ENCODE measurements at places on chromosomes 2 and 18.

DNA sequence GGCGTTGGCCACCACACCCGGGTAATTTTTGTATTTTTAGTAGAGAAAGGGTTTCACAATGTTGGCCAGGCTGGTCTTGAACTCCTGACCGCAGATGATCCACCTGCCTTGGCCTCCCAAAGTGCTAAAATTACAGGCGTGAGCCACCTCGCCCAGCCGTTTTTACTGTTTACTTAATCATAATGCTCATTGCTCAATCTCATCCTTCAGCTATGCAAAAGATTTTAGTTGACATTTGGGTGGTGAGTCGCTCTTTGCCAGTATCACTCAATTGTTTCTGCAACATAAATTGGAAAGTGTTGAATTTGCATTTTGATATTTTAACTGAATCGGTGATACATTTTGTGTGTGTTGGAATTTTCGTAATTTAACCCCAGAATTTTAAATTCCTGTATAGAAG lies 7.8 kb upstream of the ZNF532 start:
- DNase-seq: peak; percentile 66

DNA sequence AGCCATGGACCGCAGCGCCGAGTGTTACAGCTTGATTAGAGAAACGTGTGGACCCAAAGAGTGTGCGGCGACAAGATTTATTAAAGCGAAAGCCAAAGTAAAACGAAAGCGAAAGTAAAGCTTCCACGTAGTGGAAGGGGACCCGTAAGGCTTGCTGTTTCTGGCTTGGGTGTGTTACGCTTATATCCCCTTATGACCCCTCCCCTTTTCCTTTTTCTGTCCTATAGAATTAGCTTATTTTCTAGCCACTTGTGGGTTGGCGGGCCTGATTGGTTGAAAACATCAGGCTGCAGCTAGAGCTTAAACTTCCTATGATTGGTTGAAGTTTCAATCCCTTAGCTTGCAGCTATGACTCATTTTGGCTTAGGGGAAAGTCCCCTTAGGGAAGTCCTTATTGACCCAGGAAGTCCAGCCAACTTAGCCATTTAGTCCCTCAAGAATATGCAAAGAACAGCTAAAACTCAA lies 969.7 kb downstream of the DCDC2C start:
- no peak for DNase-seq

DNA sequence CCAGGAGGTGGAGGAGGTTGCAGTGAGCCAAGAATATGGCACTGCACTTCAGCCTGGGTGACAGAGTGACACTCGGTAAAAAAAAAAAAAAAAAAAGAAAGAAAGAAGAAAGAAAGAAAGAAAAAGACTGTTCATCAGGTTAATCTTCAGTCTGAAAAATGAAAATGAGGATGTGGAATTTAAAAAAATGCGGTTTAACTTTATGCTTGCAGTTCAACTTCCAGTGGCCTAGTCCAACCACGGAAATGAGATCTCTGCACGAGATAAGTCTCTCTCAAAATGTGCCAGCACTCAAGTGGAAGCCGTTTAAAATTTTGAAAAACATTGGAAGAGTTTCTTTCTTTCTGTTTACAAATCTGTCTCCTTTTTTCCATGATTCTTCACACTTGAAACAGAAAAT lies 112.1 kb downstream of the DOCK10 start:
- no peak for DNase-seq

DNA sequence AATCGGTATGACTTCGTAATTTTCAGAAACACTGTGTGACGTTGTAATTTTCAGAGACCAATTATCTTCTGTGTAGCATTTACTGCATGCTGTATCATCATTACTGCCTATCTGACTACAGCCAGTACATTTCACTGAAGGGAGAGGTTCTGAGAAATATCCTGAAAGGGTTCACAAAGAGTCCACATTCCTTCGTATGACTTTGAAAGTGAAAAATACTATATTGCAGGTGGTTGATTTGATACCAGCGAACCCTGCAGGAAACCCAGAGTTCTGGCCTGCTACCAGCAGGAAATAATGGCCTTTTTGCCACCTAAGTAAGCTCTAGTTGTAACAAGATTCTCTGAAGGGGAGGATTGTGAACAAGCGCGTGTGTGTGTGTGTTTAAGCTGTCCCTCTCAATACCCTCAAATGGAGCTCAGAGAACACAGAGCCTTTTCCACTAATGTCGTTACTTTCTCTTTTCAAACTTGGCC lies 155.5 kb downstream of the ARHGAP28 start:
- no peak for DNase-seq

- DNase-seq: no peak
Observed at GRCh38 chr2:160336105-160336504, 136.0 kb upstream of the ITGB6 start.

DNA sequence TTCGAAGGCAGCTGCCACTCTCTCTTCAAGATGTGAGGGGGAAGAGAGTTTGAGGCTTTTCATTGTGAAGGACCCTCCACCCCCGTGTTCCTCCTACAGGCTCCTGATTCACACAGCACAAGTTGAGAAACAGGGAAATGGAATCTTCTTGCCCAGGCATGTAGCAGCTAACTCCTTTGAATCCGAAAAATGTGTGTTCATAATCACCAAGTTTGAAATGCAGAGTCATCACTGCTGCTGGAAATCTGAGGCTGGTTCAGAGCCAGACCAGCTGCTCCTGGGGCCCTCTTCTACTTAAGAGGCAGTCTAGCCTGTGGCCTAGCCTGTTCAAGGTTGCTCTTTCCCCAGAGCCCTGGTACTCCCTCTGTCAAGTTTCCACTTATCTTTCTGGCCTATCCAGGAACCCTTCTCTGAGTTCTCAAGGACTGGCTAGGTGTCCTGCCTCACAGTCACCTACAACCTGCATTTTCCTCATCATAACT lies 166.4 kb downstream of the TMEM247 start:
- peak; percentile 80 for DNase-seq

- no peak for DNase-seq
Observed at GRCh38 chr18:67540559-67540958, 24.0 kb upstream of the DSEL start.

- peak; percentile 57 for DNase-seq
Observed at GRCh38 chr2:69652206-69652605, 8.7 kb upstream of the AAK1 start.

GRCh38 chr2:150388289-150388625 lies 99.2 kb downstream of the RND3 start:
- DNase-seq: no peak

GRCh38 chr2:60364491-60364890 lies 189.0 kb downstream of the BCL11A start:
- DNase-seq: no peak

GRCh38 chr2:165905854-165906253 lies 47.7 kb downstream of the TTC21B start:
- DNase-seq: no peak

GRCh38 chr18:23838801-23839366 lies 149.6 kb downstream of the LAMA3 start:
- DNase-seq: peak; percentile 68

DNA sequence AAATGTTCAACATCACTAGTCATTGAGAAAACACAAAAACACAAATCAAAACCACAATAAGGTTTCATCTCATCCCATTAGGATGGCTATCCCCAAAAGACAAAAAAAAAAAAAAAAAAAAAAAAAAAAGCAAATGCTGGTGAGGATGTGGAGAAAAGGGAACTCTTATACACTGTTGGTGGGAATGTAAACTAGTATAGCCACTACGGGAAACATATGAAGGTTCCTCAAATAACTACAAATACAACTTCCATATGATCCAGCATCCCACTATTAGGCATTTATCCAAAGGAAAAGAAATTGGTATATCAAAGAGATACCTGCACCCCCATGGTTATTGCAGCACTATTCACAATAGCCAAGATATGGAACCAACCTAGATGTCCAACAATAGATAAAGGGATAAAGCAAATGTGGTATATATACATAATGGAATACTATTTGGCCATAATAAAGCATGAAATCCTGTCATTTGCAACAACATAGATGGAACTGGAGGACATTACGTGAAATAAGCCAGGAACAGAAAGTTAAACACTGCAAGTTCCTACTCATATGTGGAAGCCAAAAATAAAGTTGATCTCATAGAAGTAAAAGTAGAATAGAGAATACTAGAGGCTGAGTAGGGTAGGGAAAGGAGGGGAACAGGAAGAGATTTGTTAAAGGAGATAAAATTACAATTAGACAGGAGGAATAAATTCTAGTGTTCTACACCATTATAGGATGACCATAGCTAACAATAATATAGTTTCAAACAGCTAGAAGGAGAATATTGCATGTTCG lies 8.4 kb downstream of the POLR1A start:
- no peak for DNase-seq

GRCh38 chr18:22311301-22311700 lies 106.4 kb downstream of the CTAGE1 start:
- no peak for DNase-seq

GRCh38 chr2:240925568-240926515 lies 19.7 kb downstream of the CROCC2 start:
- no peak for DNase-seq

- no peak for DNase-seq
Observed at GRCh38 chr2:239297142-239298004, 103.4 kb downstream of the HDAC4 start.

- no peak for DNase-seq
Observed at GRCh38 chr2:178359192-178359912, 91.6 kb downstream of the PRKRA start.

DNA sequence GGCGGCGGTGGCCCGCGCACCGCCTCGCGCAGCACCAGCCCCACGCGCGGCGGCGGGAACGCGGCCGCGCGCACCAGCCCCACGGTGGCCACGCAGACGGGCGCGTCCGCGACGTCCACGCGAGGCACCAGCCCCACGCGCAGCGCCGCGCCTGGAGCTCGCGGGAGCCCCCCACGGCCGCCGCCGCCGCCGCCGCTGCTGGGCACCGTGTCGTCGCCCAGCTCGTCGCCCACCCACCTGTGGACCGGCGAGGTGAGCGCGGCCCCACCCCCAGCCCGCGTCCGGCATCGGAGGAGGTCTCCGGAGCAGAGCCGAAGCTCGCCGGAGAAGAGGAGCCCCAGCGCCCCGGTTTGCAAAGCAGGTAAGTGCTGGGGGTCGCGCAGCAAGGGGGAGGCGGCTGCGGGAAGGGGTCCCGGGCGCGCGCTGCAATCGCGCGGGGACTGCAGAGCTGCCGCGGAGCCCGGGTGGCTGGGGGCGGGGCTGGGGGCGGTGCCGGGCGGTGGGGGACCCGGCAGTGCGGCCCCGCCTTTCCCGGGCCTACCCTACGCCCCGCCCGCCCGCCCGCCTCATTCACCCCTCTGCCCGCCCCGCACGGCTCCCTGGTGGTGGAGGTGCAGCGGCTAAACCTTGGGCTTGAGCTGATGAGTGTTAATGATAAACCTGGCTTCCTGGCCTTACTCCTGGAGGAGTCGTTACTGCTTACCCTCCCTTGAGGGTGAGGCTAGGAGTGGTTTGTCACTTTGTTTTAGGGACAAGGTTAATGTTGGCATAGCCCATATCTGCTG lies 851 bp downstream of the FAM117B start:
- DNase-seq: peak; percentile 92

GRCh38 chr2:269356-270030 lies 4.7 kb downstream of the ACP1 start:
- DNase-seq: no peak

DNA sequence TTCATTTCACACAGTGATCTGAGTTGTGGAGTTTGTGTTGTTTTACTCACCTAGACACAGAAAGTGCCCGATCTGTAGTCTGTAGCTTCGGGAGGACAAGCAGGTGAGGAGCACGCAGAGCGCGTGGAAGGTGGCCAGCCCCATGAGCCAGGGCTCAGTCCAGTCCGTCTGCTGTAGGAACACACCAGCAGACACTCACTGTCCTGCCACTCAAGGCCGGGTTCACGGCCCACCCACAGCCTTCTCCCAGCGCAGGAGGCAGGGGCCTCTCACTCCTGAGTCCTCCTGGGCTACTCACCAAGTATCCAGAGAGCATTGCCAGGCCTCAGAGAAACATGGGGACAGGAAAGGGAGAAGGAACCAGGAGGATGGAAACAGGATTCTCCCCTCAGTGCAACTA lies 1.7 kb downstream of the TMEM18 start:
- DNase-seq: no peak

GRCh38 chr2:47631792-47632398 lies 151.1 kb upstream of the MSH6 start:
- DNase-seq: peak; percentile 83

DNA sequence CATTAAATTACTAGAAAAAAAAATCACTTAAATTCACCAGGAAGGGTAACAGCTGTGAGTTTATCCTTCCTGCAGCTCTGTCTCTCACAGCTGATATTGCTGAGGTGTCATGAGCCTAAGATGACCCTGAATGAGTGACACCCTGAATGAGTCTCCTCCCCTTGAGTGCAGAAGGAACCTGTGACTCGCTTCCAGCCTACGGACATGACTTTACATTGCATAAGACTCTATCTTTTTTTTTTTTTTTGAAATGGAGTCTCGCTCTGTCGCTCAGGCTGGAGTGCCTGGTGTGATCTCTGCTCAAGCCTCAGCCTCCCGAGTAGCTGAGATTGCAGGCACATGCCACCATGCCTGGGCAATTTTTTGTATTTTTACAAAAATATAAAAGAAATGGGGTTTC lies 14.1 kb downstream of the MRO start:
- DNase-seq: no peak

DNA sequence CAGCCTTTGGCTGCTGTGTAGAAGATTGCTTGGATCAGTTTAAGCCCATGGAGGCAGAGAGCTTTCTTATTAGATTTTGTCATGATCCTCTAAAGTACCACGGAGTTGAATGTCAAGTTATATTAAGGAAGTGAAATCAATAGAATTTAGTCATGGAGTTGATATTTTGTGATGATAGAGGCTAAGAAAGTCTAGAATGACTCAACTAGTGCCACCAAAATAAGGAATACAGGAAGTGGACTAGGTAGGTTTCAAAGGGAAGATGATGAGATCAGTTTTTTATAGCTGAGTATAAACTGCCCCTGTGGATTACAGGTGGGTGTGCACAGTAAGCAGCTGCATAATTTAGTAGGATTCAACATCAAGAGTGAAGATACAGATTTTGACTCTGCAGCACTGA lies 25.2 kb downstream of the FBXO36 start:
- no peak for DNase-seq

- no peak for DNase-seq
Observed at GRCh38 chr2:63879876-63880433, 38.3 kb downstream of the UGP2 start.

- no peak for DNase-seq
Observed at GRCh38 chr2:55581874-55582547, 35.4 kb downstream of the PPP4R3B start.

DNA sequence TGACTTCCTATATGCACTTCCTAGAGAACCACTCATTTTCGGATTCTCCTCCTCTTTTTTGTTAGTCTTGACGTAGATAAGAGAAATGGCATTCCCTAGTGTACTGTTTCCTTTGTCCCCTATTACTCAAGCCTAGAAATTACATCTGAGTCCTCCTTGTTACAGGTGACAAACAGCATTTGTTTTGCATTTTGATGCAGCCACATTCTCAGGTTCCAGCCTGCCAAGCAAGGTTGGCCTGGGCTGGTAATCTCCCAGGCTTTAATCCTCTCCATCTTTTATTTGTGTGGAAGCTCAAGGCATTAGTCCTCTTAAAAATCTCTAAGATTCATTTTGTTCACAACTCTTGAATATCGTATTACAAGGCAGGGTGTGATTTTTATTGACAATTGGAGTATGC lies 318.0 kb upstream of the NRP2 start:
- no peak for DNase-seq
